ENCODE measurements at places on chromosomes 7 and 10.

DNA sequence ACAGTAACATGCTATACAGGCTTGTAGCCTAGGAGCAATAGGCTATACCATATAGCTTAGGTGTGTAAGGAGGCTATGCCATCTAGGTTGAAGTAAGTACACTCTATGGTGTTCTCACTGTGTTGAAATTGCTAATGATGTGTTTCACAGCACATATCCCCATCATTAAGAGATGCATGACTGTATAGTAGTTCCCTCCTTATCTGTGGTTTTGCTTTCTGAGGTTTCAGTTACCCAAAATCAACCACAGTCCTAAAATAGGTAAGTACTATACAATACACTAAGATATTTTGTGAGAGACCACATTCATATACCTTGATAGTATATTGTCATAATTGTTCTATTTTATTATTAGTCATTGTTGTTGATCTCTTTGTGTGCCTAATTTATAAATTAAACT, 12.7 kb downstream of the FZD1 start:
- DNase-seq = no peak

- no peak for DNase-seq
Observed at GRCh38 chr7:549066-549890, 29.6 kb upstream of the PDGFA start.

- no peak for DNase-seq
Observed at GRCh38 chr7:106283501-106283830, 1.3 kb downstream of the NAMPT start.

- DNase-seq = no peak
Observed at GRCh38 chr10:10110844-10111490, 906.7 kb upstream of the CELF2 start.

GRCh38 chr10:63429281-63429680, 36.5 kb downstream of the JMJD1C start:
- DNase-seq = no peak

GRCh38 chr7:31864646-31865045, 177.6 kb downstream of the PPP1R17 start:
- no peak for DNase-seq

DNA sequence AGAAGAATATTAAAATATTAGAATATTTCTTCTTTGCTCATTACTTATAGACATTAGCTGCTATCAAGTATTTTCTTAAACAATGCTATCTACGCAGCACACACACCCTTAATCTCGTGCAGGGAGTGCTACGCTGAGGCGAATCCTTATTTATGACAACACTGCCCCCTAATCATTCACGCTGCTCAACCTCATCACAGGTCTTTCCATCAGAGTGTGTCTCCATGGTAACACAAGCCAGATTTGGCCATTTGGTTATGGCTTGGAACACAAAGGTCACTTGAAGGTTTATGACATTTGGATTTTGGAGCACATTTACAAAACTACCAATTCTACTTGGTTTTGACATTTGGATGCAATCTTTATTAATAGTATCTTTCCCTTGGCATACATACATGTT, 45.4 kb upstream of the MYO3A start:
- DNase-seq = no peak

DNA sequence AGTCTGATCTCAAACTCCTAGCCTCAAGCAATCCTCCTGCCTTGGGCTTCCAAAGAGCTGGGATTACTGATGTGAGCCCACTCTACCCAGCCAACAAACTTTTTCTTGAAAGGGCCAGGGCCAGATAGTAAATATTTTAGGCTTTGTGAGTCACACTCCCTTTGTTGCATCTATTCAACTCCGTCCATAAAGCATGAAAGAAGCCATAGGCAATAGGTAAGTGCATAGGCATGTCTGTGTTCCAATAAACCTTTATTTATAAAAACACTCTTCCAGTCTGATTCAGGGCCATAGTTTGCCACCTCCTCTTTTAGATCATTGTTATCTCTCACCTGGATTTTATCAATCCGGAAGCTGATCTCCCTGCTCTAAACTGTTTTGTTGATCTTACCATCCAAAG, 105.6 kb upstream of the BMPER start:
- no peak for DNase-seq

GRCh38 chr7:134289423-134289822, 27.3 kb downstream of the SLC35B4 start:
- DNase-seq = no peak

DNA sequence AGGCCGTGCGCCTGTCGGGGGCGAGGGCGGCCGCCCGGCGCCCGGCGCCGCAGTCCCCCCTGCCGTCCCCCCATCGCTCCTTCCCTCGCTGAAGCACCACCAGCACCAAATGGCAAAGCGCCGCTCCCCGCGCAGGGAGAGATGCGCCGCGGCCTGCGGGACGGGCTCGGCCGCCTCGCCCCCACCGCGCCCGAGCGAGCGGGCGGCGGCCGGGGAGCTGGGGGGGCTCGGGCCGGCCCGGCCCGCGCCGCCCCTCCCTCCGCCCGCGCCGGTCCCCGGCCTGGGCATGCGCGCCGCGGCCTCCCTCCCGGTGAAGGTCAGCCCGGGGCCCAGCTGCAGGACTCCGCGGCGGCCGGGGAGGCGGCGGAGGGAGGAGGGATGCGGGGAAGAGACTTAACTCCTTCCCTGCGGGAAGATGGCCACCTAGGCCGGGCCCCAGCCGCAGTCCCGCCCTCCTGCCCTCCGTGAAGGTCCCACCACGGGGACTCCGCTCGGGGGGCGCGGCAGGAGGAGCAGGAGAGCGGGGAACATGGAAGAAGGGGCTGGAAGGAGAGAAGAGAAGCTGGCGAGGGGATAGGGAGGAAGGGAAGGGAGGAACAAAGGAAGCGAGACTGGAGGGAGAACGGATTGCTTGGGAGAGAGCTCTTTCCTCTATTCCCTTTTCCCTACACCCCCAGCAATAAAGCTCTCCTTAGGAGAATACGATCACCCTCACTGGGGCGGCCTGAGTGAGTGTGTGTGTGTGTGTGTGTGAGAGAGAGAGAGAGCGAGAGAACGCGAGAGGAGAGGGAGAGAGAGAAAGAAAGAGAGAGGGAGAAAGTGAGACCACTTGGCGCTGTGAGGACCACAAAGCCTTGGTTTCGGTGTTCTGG, 3.4 kb upstream of the SMARCD3 start:
- no peak for DNase-seq

DNA sequence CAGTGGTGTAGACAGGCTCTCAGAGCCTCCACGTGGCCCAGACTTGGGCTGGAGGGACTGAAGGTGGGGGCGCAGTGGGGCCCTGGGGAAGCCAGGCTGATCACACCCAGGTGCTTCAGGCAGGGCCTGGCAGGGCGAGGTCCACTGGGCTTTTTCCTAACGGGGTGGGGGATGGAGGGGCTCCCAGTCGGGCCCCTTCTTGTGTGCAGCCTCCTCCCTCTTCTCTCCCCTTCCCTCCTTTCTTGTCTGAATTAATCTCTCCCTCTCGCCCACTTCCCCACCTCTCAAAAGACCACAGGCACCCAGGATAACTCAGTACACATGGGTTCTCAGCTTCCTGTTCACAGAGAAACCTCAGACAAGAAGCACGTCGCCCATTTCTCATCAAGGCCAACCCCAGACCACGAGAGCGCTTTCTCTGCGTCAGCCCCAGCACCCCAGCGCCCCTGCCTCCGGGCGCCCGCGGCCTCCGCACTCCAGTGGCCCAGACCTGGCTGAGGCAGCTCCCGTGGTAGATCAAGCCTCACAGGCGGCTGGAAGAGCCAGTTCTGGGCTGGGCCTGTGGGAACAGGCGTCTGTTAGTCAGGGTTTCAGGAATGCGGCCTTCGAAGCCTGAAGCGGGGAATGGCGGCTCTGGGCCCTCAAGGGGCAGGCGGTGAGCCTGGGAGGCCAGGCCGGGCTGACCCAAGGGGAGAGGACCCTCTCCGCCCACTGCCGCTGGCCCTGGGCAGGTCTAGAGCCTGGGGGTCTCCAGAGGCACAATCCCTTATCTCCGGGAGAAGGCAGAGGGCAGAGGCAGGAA, 50.6 kb downstream of the PWWP2B start:
- no peak for DNase-seq

DNA sequence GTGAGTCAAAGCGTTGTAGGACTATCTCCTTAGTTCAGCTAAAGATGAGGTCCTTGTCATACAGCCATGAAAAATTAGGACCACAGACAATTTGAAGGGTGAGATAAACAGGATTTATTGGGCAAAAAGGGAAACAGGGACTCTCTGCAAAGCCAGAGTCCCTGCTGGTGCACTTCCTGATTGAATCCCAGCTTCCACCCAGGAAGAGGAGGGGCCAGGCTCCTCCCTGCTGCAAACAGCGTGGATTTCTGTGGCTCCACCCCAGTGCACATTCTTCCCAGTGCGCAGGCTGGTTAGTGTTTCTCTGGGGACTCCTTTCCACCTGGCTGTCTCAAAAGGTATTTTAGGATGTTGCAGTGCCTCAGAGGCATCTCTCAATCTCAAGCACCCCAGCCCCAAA, 165.4 kb upstream of the YAE1 start:
- DNase-seq = no peak

DNA sequence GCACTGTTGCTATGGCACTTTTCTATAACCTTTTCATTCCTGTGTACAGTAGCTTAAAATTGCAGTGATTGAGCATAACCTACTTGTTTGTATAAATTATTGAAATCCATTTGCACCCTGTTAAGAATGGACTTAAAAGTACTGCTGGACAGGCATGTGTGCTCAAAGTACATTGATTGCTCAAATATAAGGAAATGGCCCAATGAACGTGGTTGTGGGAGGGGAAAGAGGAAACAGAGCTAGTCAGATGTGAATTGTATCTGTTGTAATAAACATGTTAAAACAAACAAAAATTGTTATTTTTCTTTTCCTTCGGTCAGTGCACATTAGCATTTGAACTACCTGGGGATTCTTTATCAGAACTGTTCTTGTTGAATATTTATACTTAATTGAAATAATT, 57.1 kb upstream of the BAMBI start:
- no peak for DNase-seq

GRCh38 chr7:43431020-43431595, 151.8 kb upstream of the STK17A start:
- no peak for DNase-seq

- no peak for DNase-seq
Observed at GRCh38 chr7:7596176-7596575, 29.5 kb downstream of the MIOS start.

DNA sequence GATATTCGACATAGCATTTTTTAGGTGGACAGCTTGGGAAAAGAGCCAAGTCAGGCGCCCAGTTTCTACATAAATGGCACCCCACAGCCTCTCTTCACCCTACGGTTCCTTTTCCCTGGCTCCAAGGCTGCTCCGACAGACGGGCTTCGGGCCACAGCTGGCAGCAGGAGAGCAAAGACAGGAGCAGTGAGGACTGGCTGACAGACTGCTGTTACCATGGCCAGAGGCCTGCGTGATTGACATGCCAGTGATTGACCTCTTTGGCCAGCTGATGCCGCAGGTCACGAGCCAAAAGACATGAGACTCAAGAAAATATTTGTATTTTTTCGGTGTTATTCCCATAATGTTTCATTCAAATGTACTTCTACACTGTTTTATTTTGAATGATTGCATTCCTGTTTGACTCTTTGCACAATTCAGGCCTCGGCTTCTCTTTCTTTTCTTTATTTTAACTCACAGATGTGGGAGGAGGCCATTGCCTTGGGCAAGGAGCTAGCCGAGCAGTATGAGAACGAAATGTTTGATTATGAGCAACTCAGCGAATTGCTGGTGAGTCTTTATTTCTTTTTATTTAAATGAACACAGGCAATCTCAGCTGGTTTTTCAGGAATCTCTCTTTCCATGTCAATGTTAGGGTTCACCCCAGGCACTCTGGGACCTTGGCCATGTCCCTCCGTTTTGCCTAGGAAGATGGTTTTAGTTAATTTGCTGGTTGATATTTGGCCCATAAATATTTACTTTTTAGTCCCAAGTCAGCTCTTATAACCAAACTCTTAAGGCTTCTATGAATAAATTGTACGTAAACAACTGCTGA, 146.3 kb upstream of the NPS start:
- no peak for DNase-seq

- DNase-seq = no peak
Observed at GRCh38 chr7:2087744-2088143, 145.0 kb downstream of the MAD1L1 start.

- no peak for DNase-seq
Observed at GRCh38 chr7:16309129-16309528, 112.2 kb downstream of the CRPPA start.

- no peak for DNase-seq
Observed at GRCh38 chr10:125983161-125983560, 86.8 kb downstream of the FANK1 start.

GRCh38 chr10:89738551-89739209, 37.3 kb downstream of the KIF20B start:
- no peak for DNase-seq

DNA sequence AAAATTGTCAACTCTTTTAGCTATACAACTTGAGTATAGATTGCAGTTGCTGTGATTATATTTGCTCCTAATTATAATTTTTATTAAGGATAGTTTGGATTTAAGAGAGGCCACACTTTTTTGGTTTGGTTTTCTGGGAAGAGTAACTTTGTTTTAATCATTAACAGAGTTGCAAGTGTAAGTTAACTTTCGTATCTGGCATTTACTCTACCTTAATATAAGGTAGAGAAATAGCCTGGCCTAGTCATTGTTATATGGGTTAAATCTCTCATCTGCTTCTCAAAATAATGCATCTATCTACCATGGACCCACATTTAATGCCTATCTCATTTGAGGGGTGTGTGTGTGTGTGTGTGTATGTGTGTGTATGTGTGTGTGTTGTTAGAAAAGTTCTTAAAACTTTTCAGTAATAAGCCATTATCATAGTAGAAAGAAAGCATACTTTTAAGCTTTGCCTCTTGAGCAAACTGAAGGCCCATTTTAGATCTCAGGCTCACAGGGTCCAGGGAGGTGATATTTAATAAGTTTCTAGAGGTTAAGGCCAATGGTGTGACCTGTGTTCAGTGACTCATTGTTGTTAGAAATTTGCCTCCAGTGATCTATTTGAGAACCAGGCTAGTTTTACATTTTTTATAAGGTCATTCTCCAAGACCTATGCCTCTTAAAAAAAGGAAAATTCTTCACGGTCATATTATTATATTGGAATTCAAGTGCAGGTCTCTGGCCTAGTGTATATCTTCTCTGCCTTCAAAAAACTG, 10.9 kb upstream of the TEX47 start:
- no peak for DNase-seq

DNA sequence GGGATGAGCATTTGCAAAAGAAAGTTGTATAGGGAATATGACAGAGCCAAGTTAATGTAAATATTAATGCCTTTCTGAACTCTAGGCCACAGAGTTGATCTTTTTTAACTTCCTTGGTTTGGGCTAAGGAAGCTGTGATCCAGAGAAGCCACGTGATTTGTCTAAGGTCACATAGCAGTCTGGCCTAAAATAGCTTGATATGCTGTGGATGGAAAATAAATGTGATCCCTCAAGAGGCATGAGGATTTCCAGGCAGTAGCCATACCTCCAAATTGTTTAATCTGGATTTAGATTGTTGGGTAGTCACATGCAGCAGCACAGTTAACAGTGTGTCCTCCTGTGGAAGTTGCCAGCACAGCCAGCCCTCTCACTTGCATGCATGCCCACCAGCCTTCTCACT, 165.7 kb upstream of the LANCL2 start:
- no peak for DNase-seq

All from NCI-H2081 treated with DMSO at 0.1 percent for 48 hours (cell line).